ENCODE measurements at places on chromosomes 16 and 17. TPM values are rescaled to one million over a fixed set of nuclear protein-coding genes. Genes with fewer than 3 reads are reported as not detected.

- no peak for DNase-seq
Measured at GRCh38 chr17:16652847-16653366, 743 bp downstream of the ZNF624 start.

The IL17C gene
- polyA plus RNA-seq: not detected

The RPGRIP1L gene
- 0.53 TPM for polyA plus RNA-seq

GRCh38 chr17:956905-957304 is 22.7 kb downstream of the NXN start:
- DNase-seq: no peak

DNA sequence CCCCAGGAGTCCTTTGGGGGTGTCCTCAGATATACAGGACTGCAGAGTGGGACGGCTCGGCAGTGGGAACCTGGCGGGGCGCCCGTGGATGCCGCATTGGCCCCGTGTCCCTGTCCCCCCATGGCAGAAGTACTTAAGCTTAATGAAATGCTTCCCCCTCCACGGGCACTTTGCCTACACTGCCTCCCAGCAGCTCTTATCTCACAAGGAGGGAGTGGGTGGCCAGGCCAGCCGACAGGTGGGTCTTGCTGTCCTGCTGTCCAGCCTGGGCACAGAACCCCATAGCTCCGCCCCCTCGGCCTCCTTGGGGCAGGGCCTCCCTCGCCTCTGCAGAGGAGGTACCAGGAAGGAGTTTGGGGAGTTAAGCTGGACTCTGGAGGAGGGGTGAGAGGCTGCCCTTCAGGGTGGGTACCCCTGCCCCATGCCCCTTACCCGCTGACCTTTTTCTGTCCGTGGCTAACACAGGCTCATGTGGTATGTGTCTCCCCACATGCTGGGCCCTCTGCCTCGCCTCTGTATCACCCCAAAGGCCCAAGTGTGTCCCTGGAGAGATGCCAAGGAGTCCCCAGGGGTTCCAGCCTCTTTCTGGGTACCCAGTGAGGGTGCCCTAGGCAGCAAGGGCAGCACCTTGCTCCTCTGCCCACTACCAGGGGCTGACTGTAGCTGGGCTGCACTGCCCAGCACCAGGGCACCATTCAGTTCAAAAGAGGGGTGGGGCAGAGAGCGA is 8.7 kb downstream of the THRA start:
- peak; percentile 78 for DNase-seq

GRCh38 chr16:31868691-31869167 is 4.9 kb upstream of the ZNF267 start:
- peak; percentile 84 for DNase-seq

- no peak for DNase-seq
Measured at GRCh38 chr17:58786586-58787295, 31.1 kb downstream of the PPM1E start.

The CD2BP2 gene
- polyA plus RNA-seq: 15.4 TPM

- DNase-seq: peak; percentile 54
Measured at GRCh38 chr16:52912565-52913173, 140.0 kb downstream of the CHD9NB start.

- no peak for DNase-seq
Measured at GRCh38 chr16:67019171-67019570, 9.8 kb upstream of the CBFB start.

DNA sequence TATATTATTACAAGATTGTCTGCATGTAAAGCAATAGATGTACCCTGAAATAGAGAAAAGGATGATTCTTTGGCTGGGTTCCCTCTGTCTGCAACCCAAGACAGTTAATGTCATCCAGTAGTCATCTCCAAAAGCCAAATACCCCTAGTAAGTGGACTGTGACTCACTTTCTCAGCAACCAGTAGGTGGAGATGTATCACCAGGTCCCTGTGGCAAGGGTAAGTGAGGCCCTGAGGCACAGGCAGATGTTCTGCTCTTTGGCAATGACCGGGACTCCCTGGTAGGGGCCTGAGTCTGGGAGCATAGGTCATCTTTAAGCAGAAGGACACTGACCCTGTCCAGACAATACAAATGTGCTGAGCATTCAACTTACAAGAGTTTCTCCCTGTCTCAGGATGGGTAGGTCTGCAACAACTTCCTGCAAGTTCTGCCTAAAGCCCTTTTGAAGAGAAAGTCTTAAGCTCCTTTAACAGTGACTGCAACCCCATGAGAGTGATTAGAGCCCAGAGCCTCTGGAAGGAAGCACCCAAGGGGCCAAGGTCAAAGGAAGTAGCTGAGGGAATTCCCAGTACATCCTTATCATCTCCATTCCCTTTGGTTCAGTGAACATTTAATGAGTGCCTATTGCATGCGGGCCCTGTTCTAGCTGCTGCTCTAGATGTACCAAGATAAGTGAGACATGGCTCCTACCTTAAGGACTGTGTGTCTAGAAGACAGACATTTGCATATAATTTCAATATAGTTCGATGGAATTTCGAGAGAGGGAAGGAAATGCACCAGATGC is 31.9 kb downstream of the PMP22 start:
- DNase-seq: no peak

The ITGAX gene
- polyA plus RNA-seq: 1.2 TPM

GRCh38 chr17:48747445-48748363 is 19.2 kb upstream of the HOXB13 start:
- DNase-seq: no peak

GRCh38 chr16:68242926-68243858 is 2.0 kb upstream of the PLA2G15 start:
- DNase-seq: no peak

The THAP11 gene
- polyA plus RNA-seq: 9.5 TPM

DNA sequence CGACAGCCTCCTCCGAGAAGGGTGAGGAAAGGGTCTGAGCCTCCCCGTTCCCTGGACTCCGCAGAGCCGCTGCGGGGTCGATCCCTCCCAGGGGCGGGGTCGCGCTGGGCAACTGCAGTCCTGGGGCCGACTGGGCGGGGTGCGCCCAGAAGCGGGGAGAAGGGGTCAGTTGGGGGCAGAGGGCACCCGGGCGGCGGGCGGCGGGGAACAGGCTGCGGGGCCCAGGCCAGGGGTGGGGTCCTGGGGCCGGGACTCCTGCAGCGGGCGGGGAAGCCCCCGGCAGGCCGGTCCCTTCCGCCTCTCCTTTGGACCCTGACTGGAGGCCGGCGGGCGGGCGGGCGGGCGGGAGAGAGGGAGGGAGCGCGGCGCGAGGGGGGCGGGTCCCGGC is 352 bp downstream of the GGNBP2 start:
- DNase-seq: peak; percentile 96

- no peak for DNase-seq
Measured at GRCh38 chr17:55699181-55699860, 23.3 kb downstream of the TMEM100 start.

- DNase-seq: no peak
Measured at GRCh38 chr16:18782697-18783429, 7.3 kb downstream of the RPS15A start.

DNA sequence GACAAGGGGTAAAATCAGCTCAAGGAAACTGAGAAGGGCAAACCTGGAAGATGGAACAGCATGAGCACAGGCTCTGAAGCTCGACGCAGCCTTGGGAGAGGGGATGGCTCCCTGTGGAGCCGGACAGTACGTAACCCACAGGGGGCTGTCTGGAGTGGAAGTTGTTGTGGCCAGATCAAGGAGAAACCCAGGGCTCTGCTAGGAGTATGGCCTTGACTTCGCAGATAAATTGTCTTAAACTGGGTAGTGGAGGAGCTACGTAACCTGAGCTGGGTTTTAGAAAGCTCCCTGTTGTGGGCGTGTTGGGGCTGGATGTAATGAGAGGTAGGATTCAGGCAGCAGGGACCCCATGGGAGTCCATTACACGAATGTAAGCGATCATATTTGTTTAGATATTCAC is 25.5 kb upstream of the AXIN2 start:
- no peak for DNase-seq

The NPIPA2 gene
- polyA plus RNA-seq: 0.17 TPM

DNA sequence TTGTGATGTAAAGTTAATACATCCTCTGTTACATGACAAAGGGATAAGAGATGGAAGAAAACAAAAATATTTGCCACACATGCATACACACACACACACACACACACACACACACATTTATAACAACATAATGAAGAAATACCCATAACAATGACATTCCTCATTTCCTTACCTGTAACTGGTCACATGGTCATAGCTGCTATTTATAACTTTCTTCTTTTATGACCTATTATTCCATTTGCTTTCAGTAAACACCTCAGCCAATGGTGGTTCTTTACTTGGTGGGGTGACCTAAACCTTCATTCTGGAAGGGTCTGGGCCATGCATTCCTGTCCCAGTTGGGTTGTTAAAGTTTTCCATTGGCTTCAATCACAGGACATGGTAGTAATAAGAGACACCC is 5.3 kb downstream of the MT2A start:
- no peak for DNase-seq

GRCh38 chr16:56344518-56345405 is 80.6 kb downstream of the AMFR start:
- DNase-seq: no peak

- no peak for DNase-seq
Measured at GRCh38 chr17:32943206-32943605, 15.3 kb downstream of the TMEM98 start.

The SCARF1 gene
- 1.3 TPM for polyA plus RNA-seq

GRCh38 chr17:54544249-54544648 is 356.4 kb upstream of the TOM1L1 start:
- DNase-seq: no peak

The CLEC19A gene
- polyA plus RNA-seq: not detected

DNA sequence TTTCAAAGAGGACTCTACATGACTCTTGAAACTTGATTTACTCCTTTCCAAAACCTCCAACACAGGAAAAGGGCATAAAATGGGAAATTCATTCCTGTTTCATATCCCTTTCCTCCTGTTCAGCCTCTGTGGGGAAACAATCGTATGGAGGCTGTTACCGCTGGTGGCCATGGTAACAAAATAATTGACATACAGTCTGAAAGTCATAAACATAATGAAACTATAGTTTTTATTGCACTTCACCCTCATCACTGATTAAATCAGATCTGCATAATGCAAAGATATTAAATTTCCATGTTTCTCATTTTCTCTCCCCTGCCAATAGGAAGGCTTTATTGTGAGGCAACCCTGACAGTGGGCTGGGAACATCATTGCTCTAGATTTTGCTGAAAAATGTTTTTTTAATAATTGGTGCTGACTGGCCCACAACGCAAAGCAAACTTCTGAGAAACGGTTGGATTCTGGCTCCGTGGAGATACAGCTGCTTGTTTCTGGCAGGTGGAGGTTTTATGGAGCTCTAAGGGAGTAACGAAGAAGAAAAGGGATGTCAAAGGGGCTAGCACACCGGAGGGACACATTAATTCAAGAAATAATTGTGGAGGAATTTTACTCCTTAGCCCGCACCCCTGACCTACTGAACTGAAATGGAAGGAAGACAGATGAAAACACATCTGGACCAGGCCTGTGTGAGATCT is 154.2 kb upstream of the SHISA6 start:
- DNase-seq: no peak

DNA sequence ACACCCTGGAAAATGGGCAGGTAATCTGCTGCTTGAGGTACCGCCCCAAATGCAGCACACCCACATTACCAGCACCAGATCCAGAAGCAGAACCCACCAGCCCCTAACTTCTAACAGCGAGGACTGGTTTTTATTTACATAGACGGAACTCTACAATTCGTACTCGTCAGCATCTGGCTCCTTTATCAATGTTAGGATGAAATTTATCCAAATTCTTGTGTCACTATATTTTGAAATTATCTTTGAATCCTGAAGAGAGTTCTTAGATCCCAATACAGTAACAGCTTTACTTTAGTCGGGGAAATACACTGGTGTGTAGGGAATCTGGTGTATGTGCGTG is 332 bp upstream of the ALG1 start:
- no peak for DNase-seq

Data from liver (tissue), 10 donors.